ENCODE measurements at places on chromosomes 12 and 14.

DNA sequence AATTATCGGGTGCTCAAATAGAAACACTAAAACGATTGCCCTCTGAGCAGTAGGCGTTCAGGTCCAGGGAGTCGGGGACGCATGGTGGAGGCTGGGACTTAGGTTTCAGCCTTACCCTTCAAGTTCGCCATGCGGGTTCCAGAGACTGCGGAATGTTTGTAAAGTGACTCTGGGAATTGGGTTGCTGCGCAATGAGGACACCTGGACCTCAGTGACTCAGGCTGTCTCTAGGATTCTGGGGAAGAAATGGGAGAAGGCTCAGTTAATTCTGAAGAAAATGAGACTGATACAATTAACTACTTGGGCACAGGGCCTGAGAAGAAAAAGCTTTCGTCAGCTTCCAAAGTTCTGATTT lies 1.1 kb downstream of the LGALS3 start:
- H3K36me3 ChIP-seq: no peaks in the 10 kb centered on the region
- no peak for DNase-seq
- H3K27me3 ChIP-seq: peaks cover 57% of the 10 kb centered on the region
- H3K4me1 ChIP-seq: peaks cover 4% of the 10 kb centered on the region

DNA sequence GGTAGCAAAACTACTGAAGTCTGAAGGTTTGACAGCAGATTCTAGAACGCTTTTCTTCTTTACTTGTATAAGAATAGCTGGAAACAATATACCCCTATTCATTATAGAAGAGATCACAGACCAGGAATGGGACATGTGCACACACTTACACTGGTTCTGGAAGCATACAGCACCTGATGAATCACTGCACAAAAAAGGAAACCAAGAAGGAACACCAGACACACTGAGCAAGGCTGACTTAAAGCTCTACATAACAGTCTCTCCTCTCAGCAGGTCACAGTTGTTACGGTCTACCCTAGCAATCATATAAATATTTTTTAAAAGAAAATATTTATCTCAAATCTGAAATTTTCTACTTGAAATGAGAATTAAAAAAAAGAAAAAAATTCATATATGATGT lies 13.5 kb downstream of the ATP2B1 start:
- no peak for DNase-seq
- no peak overlapping the region for H3K27ac ChIP-seq

GRCh38 chr14:38866461-38866860 lies 236.6 kb downstream of the SEC23A start:
- H3K27ac ChIP-seq: no peak overlapping the region
- H3K27me3 ChIP-seq: peaks cover 2% of the 10 kb centered on the region
- H3K4me1 ChIP-seq: peaks cover 19% of the 10 kb centered on the region
- peaks cover 2% of the 10 kb centered on the region for H3K36me3 ChIP-seq
- DNase-seq: no peak
- no peak overlapping the region for H3K4me3 ChIP-seq

GRCh38 chr14:90691627-90692026 lies 124.6 kb downstream of the TTC7B start:
- no peak for DNase-seq
- H3K4me3 ChIP-seq: no peak overlapping the region
- no peaks in the 10 kb centered on the region for H3K27me3 ChIP-seq
- no peaks in the 10 kb centered on the region for H3K4me1 ChIP-seq

DNA sequence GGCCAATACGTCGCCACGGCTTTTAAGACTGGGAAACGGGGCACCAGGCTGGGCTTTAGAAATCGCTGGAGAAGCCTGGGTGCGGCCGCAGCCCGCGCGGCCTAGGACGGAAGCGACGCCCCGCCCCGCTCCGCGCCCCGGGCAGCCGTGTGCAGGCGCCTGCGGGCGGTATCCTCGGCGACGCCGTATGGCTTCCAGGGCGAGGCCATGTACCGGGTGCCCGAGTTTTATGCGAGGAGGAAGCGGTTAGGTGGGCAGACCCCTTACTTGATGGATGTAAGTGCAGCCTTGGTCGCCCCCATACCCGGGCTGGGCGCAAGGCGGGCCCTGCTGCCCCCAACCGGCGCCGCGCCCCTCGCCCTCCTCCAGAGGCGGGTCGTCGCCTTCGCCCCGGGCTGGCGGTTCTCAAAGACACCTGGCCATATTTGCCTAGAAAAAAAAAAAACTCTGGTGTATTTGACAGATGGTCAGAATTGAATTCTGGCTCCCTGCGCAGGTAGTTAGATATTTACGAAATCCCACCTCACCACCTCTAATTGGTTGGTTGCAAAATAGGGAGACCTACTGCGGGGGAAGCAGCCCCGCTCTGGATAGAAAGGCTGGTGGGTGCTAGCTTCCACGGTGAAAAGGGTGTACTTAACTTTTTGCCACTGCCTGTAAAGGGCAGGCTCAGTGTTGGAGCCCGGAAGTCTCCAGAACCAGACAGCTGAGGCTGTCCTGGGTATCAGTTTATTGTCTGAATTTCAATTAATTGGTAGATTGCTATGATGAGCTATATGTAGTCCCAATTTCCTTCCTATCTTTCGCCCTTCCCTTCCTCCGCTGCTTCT lies at the start of gene PPP1R36:
TSS of gene PPP1R36 (plus strand) at position 171 of the 830 bp plus-strand sequence. CDS start at position 208, 37 bp downstream.
- peak; percentile 40 for DNase-seq
- no peaks in the 10 kb centered on the region for H3K36me3 ChIP-seq
- peak within 1 kb of the TSS; percentile 62 for H3K4me3 ChIP-seq

- no peak overlapping the region for H3K4me3 ChIP-seq
- DNase-seq: no peak
- no peaks in the 10 kb centered on the region for H3K27me3 ChIP-seq
- H3K27ac ChIP-seq: no peak overlapping the region
- no peaks in the 10 kb centered on the region for H3K4me1 ChIP-seq
Measured at GRCh38 chr14:65243766-65244442, 141.6 kb upstream of the MAX start.

DNA sequence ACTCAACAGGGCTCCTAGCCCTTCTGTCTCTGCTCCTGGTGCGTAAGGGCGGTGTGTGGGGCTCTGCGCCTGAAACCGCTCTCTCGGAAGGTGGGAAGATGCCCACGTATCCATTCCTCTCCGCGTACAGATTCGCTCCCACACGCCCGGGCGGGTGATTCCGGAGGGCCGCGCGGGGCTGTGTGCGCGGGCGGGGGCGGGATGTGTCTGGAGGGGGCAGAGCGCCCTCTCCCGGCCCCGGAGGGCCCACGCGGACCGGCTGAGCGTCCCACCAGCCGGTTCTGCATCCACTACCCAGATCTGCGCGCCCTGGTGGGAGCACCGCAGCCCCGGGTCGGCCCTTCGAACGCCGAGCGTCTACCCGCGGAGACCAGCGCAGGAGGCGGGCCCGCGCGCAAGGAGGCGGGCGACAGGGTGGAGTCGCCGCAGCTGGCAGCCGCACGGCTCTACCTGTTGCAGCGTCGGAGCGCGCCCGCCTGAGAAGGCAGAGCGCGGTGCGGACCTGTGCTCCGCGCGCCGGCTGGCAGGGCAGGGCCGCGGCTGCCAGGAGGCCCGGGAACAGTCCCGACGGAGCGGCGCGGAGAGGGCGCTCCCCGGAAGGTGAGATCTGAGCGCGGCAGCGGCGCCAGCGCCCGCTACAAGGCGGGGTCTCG lies 1.4 kb upstream of the KCNK13 start:
- no peaks in the 10 kb centered on the region for H3K36me3 ChIP-seq
- no peak overlapping the region for H3K27ac ChIP-seq
- peak overlapping the region; percentile 73 for H3K4me3 ChIP-seq
- peaks cover 28% of the 10 kb centered on the region for H3K4me1 ChIP-seq

- H3K36me3 ChIP-seq: no peaks in the 10 kb centered on the region
- H3K27ac ChIP-seq: no peak overlapping the region
Measured at GRCh38 chr12:65602253-65602609, 222.1 kb upstream of the HMGA2 start.
